ENCODE measurements at places on chromosomes 3 and 15. TPM values are rescaled to one million over a fixed set of nuclear protein-coding genes. Genes with fewer than 3 reads are reported as not detected.
A peak's percentile ranks its signal among the peaks of the same experiment; 100 is the strongest.

The IRAK2 gene
- polyA plus RNA-seq, result 0.71 TPM

The SENP5 gene
- polyA plus RNA-seq, result 32.6 TPM

The COPG1 gene
- polyA plus RNA-seq, result 168 TPM

The ZIC4 gene
- polyA plus RNA-seq, result not detected

The PSTPIP1 gene
- 1.4 TPM for polyA plus RNA-seq

GRCh38 chr3:194395778-194396538 lies 3.1 kb downstream of the GP5 start:
- peak; percentile 82 for DNase-seq

- DNase-seq, result no peak
Observed at GRCh38 chr3:156620901-156621300, 53.5 kb upstream of the TIPARP start.

GRCh38 chr3:44803298-44803697 lies 41.7 kb downstream of the KIF15 start:
- DNase-seq, result no peak

GRCh38 chr15:73049564-73050215 lies 2.6 kb upstream of the NEO1 start:
- no peak for DNase-seq

GRCh38 chr15:49490966-49491365 lies 67.9 kb downstream of the FGF7 start:
- no peak for DNase-seq

- DNase-seq, result peak; percentile 31
Observed at GRCh38 chr3:100875239-100875638, 118.0 kb downstream of the ABI3BP start.

DNA sequence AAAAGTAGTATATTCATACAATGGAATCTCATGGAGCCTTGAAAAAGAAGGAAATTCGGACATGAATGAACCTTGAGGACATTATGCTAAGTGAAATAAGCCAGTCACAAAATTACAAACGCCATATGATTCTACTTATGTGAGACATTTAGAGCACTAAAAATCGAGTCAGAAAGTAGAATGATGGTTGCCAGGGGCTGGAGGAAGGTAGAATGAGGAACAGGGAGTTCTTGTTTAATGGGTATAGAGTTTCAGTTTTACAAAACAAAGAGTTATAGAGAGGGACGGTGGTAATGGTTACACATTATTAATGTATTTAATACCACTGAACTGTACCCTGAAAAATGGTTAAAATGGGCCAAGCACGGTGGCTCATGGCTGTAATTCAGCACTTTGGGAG lies 19.5 kb downstream of the UBXN7 start:
- no peak for DNase-seq

GRCh38 chr3:47432673-47433072 lies 43.1 kb downstream of the SCAP start:
- no peak for DNase-seq

Measured in renal pelvis (tissue), 12 donors.